ENCODE measurements at places on chromosomes 3 and 15.

- DNase-seq, result no peak
These were observed 119.9 kb downstream of the CADPS start for GRCh38 chr3:62755285-62755684.

DNA sequence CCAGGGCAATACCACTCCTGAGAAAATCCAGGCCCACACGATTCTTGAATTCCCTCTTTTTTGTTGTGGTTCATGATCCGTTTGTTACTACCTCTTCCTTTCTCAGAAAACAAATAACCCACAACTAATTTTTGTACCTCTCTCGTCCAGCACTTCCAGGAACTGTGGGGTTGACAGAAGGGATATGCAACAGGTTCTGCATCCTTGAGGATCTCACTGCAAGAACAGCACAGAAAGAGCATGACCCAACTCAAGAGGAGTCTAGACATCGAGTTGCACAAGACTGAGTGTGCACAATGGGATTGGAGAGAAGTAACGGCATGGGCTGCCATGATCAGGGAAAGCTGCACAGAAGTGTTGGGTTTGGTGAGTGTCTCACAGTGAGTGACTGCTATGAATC lies 533.3 kb downstream of the SOX2 start:
- no peak for DNase-seq

DNA sequence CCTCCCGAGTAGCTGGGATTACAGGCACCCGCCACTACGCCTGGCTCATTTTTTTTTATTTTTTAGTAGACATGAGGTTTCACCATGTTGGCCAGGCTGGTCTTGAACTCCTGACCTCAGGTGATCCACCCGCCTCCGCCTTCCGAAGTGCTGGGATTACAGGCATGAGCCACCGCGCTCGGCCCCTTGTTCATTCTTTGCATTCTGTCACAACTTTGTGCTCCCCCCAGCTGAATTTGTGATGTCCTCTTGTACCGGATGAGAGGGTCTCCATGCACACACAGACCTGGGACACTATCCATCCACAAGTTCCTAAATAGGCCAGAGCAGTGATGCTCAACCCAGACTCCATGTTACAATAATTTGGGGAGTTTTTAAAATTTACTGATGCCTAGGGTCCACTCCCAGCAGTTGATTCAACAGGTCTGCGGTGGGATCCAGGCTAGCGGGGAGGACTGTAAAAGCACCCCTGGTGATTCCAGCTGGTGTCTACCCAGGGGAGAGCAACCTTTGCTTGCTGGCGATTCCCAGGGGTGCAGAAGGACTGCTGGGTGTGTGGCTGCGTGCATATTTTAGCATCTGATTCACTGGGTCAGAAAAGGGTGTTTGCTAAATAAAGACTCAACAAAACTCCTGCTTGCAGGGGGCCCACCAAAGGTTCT lies 1.0 kb downstream of the RASSF1 start:
- no peak for DNase-seq

- no peak for DNase-seq
These were observed 255.8 kb downstream of the FAM43A start for GRCh38 chr3:194941360-194941955.

DNA sequence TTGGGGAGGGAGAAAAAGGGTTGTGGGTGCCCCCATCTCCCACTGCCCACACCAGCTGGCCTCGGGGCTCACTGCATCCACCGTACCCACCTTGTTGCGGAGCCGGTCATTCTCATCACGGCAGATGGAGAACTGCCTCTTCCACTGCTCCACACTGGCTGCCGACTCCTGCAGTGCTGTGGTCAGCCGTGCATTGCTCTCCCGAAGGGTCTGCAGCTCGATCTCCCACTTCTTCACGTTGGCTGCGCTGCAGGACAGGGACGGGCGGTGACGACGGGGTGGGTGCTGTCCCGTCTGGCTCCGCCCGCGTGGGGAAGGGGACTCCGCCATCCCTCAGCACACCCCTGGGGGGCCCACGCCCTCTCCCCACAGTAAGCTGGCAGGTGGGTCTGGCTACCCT lies 45.1 kb downstream of the WHAMM start:
- DNase-seq, result no peak

All from activated gamma-delta T cell treated with anti-CD3 and anti-CD28 coated beads, Interleukin-2, amount 50 U/mL, for 16 hours (primary cell).